ENCODE measurements at places on chromosomes 7 and 10.

DNA sequence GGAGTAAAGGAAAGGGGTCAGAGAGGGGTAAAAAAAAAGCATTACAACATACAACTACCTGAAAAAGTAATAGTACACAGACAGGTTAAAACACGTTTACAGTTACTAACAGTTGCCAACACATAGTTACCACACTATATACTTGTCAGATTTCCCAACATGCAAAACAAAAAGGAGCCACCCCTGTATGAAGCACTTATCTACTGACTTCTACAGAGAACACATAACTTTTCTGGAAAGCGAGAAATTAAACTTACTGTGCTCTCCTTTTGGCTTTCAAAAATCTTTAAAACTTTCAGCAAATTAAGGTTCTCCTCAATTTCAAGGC is 2.1 kb downstream of the ABI1 start:
- no peak for DNase-seq

DNA sequence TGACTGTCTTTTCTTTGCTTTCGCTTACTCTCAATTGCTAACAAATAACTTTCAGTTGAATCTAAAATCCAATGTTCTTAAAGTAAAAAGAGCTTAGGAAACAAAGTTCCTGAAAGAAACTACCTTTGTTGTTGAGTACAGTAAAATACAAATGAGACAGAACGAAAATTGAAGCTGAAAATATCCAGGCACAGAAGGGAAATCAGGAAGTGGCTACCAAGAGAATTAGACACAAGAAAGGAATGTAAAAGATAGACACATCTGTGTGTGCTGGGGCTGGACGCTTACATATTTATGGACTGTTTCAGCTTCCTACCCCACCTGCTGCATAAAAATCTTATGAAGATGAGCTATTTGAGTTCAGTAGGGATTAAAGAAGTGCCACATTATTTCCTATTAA is 161.7 kb upstream of the PLXDC2 start:
- no peak for DNase-seq

DNA sequence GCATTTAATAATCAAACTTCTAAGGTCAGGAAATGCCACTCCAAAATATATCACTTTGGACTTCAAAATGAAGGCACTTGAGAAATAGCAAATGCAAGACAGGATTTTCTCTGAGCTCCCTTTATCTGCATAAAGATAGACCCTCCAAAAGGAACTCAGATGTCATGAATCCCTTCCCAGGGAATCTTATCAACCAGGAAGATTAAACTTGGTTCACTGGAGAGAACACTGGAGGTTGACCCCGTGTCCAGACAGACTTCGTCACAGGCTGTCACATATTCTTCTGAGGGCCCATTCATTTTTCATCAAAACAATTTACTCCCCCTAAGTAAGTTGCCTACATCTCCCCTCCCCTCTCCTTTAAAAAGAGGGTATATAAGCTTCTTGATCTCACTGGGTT is 21.2 kb downstream of the IFIT3 start:
- no peak for DNase-seq

GRCh38 chr10:34018784-34019183 is 684.3 kb upstream of the NRP1 start:
- DNase-seq: no peak
